ENCODE measurements at places on chromosomes 2 and 18. TPM values are rescaled to one million over a fixed set of nuclear protein-coding genes. Genes with fewer than 3 reads are reported as not detected.
A peak's percentile ranks its signal among the peaks of the same experiment; 100 is the strongest.

DNA sequence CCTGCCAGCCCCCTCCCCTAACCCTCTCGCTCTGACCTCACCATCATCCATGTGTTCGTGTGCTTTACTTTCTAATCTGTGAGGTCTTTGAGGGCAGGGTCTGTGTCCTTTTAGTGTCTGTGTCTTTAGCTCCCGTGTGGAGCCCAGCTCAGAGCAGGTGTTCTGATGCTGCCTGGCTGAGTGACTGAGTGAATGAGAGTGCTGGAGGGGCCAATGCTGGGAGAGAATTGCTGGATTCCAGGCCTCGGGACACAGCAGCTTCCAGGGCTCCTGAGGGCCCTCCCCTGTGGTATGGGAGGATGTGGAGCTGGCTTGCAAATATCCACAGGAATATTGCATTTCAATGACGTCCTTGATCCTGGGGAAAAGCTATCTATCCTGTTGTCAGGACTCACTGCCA lies 160.6 kb downstream of the ANKRD30B start:
- no peak overlapping the region for H3K27ac ChIP-seq
- no peak overlapping the region for H3K4me3 ChIP-seq
- no peaks in the 10 kb centered on the region for H3K36me3 ChIP-seq
- no peaks in the 10 kb centered on the region for H3K27me3 ChIP-seq

DNA sequence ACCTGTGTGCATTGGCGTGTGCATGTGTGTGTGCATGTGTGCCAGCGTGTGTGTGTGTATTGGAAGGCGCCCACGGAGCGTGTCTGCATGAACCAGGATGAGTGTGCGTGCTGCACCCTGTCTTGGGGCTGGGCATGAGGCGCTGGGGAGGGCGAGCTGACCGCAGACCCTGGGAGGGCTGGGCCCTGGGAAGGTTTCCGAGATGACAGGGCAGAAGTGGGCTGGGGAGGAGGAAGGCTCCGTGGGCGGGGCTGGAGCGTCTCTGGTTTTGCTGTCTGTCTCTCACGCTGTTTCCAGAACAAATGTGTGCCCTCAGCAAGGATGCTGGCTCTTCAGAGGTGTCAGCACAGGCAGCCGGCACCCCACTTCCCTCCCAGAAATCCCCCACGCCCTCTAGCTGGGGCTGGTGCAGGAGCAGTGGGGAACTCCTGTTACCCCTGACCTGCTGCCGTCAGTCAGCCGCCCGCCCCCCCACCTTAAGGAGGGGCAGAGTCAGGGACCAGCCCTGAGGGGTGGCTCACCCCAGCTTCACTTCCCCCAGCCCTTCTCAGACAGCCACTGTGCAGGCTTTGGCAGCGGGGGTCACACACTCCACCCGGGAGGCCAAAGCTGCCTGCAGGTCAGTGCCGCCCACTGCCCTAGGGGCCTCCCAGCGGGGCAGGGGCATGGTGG lies at the start of gene GPR35:
Gene GPR35 (plus strand): TSS at position 531 of the 672 bp plus-strand sequence. CDS start 4,473 bp downstream, outside the sequence.
- peak; percentile 2 for DNase-seq
- H3K27ac ChIP-seq = no peak within 1 kb of the TSS
- no peak within 1 kb of the TSS for H3K4me3 ChIP-seq
- H3K27me3 ChIP-seq = no peaks in the 10 kb centered on the region
- H3K36me3 ChIP-seq = no peaks in the 10 kb centered on the region
- H3K4me1 ChIP-seq = no peaks in the 10 kb centered on the region

Gene GAL3ST2
- total RNA-seq = not detected

GRCh38 chr2:41863062-41863461 lies 184.8 kb upstream of the PKDCC start:
- H3K4me3 ChIP-seq = no peak overlapping the region
- DNase-seq = no peak
- H3K27ac ChIP-seq = no peak overlapping the region
- no peaks in the 10 kb centered on the region for H3K36me3 ChIP-seq
- H3K4me1 ChIP-seq = no peaks in the 10 kb centered on the region

- no peak for DNase-seq
- H3K27me3 ChIP-seq = no peaks in the 10 kb centered on the region
- no peaks in the 10 kb centered on the region for H3K4me1 ChIP-seq
- H3K36me3 ChIP-seq = no peaks in the 10 kb centered on the region
- H3K4me3 ChIP-seq = no peak overlapping the region
Observed at GRCh38 chr2:236021499-236022057, 146.6 kb downstream of the GBX2 start.

DNA sequence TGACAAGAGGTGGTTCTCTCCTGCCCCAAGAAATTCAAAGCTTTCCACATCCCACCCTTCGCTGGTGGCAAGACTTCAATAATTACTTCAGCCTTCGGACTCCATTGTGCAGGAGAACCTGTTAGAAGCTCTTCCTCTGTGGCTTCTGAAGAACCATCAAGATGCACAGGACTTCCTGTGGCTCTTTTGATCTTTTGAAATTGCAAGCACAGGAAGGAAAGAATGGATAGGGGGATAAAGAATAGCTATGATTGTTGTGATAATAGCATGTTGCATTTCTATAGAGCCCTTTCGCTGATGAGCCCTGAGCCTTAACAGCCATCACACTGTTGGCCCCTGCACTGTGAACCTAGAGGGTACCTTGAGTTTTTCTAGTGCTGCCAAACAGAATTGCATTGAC lies 7.4 kb downstream of the EPAS1 start:
- H3K4me1 ChIP-seq = peaks cover 55% of the 10 kb centered on the region
- DNase-seq = no peak
- H3K27me3 ChIP-seq = no peaks in the 10 kb centered on the region
- H3K27ac ChIP-seq = no peak overlapping the region
- H3K4me3 ChIP-seq = no peak overlapping the region

DNA sequence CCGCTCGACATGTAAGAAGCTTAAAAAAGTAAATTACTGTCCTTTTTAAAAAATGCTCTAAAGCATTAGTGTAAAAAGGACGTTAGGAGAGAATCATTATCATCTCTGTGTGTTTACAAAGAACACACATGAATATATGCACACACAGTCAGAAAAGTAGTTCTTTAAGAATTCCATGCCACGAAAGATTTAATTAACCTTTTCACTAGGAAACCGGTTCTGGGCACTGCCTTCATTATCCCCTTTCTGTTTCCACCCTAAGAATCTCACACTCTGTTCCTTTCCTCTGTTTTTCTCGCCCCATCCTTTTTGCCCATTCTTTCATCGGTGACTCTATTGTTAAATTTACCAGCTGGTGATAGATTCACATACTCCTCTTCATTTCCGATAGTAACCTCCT lies 338.6 kb downstream of the DCC start:
- no peak overlapping the region for H3K27ac ChIP-seq
- no peak overlapping the region for H3K4me3 ChIP-seq
- H3K36me3 ChIP-seq = no peaks in the 10 kb centered on the region
- H3K27me3 ChIP-seq = no peaks in the 10 kb centered on the region

Gene EML6
- 24.8 TPM for total RNA-seq

Data from thyroid gland (tissue), 4 donors.